ENCODE measurements at places on chromosomes 2 and 18.
A peak's percentile ranks its signal among the peaks of the same experiment; 100 is the strongest.

GRCh38 chr2:24830351-24830750, 37.1 kb downstream of the CENPO start:
- no peak for DNase-seq

DNA sequence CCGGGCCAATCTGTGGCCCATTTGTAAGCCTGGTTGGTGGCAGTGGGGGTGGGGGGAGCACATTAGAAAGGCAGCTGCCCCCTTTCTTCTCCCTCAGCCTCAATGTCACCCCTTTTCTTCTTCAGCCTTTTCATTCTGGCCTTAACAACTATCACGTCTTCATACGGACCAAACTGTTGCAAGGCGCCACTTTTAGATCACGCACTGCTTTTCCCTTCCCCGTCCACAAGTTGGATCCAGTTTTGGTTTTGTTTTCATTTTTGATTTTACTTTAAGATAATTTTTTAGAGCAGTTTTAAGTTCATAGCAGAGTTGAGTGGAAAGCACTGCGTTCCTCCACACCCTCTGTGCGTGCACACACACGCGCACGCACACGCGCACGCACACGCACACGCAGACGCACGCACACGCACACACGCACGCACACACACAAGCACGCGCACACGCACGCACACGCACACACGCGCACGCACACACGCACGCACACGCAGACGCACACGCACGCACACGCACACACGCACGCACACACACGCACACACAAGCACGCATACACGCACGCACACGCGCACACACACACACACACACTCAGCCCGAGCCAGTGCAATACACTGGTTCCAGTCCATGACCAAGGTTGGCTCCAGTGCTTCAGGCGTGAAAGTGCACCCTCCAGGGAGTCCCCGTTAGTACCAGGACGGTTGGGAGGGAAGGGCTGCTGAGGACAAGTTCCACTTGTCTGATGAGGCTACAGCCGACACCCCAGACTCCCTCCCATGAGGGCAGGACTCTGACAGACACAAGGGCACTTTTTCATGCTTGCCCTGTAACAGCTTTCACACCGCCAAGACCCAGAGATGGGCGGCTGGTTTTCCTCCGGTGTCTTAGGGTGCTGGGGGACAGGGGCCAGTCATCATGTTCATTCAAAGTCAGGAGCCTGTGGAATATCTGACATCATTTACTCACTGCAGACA, 22.4 kb downstream of the FBLN7 start:
- DNase-seq: no peak

GRCh38 chr2:64454386-64455332, 697 bp downstream of the LGALSL start:
- DNase-seq: peak; percentile 4

DNA sequence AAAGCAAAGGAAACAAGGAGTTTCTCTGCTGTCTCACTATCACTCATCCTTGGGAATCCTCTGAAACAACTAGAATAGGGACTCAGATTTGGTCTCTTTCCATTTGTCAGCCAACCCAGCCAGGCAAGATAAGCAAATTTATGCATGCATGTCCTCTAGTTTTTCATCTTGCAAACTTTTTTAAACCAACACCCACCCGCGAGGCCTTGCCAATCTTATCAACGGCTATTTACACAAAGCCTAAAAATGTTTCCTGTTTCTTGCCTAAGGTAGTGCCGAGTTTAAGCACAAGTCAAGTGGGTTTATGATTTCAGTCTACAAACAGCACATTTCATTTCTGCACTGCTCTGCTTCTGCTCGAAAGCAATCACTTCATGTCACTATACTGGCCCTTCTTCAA, 240.9 kb downstream of the STK39 start:
- no peak for DNase-seq

GRCh38 chr2:45008296-45009129, 739 bp downstream of the SIX2 start:
- no peak for DNase-seq

DNA sequence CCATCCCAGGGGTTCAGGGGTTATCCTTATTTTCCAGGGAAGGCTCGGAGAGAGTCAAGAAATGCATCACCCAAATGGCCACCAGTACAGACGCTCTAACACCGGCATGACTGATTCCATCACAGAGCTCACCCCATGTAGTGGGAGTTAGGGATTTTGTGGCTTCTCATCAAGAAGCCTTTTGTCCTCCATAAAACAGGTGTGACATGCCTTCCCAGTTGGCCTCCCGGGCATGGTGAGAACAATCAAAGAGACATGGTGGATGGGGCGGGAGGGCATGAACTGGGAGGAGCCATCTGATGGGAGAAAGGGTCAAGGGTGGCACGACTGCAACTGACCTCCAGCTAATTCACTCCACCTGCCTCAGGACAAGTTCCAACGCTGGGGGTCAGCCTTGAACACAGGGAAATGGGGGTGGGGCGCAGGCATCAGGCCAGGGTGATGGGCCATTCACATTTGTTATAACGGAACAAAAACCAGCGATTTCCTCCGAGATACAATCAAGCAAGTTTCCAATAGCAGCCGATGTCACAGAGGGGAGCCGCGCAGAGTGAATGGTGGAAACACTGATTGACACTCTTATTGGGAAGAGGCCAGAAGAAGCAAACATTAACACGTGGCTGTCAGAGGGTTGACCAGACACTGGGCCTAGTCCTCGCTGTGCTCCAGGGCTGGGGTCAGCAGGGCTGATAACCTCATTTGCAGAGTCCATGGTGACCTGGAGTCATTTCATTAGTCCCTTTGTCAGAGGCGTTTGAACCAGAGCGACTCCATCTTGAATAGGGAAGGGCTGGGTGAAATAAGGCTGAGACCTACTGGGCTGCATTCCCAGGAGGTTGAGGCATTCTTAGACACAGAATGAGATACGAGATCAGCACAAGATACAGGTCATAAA, 80.5 kb upstream of the HPCAL1 start:
- DNase-seq: no peak

- no peak for DNase-seq
These were observed 330.4 kb upstream of the SMIM21 start for GRCh38 chr18:75757951-75758350.

DNA sequence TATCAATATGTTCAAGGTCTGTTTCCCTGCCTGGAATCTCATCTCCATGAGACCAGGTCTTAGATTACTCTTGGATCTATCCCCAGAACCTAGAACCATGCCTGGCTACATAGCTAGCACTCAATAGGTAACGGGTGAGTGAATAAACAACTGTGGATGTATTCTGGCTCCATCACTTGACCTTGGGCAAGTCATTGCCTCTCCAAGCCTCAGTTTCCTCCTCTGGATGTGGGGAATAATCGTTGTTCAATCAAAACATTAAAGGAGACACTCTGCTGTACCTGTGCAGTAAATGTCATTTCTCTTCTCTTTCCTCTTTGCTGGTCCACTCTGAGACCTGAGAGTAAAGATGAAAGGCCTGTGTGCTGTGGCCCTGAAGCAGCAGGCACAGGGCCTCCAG, 121.5 kb upstream of the MYCN start:
- no peak for DNase-seq

- no peak for DNase-seq
These were observed 18.8 kb downstream of the ANKRD29 start for GRCh38 chr18:23643815-23644490.

DNA sequence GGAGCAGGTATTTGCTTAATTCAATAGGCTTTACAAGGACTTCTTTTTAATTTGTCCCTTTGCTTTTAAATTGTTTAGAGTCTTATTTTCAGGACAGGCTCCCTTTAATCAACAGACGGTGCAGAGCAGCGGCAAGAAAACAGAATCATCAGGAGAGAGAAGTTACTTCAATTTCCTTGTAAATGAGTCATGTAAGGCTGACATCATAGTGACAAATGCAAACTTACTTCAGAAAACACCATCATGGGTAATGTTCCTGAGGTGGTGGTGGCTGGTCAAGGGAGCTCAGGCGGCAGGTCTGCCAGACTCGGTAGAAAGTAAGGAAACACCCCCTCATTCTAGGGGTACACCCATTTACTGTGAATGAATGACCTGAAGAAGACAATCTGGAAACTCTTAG, 395.1 kb downstream of the FBXO15 start:
- DNase-seq: no peak

DNA sequence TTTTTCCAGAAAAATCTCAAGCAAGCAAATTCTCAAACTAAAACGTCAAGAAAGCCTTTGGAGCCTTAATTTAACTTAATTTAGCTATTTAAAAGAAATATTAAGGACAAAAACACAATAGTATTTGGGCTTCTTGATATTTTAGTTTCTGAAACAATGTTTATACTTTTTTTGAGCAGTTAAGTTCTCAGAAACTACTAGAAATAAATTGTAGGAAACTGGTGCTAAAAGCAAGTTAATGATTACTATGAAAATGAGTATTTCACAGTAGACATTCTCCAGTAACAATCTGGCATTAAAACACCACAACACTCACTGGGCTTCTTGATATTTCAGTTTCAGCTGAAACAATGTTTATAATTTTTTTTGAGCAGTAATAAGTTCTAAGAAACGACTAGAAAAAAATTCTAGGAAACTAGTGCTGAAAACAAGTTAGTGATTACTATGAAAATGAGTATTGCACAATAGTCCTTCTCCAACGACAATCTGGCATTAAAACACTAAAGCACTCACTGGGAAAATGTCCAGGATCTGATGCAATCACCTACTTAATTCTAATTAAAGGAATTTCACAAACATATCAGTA, 45.1 kb downstream of the TRAK2 start:
- no peak for DNase-seq

DNA sequence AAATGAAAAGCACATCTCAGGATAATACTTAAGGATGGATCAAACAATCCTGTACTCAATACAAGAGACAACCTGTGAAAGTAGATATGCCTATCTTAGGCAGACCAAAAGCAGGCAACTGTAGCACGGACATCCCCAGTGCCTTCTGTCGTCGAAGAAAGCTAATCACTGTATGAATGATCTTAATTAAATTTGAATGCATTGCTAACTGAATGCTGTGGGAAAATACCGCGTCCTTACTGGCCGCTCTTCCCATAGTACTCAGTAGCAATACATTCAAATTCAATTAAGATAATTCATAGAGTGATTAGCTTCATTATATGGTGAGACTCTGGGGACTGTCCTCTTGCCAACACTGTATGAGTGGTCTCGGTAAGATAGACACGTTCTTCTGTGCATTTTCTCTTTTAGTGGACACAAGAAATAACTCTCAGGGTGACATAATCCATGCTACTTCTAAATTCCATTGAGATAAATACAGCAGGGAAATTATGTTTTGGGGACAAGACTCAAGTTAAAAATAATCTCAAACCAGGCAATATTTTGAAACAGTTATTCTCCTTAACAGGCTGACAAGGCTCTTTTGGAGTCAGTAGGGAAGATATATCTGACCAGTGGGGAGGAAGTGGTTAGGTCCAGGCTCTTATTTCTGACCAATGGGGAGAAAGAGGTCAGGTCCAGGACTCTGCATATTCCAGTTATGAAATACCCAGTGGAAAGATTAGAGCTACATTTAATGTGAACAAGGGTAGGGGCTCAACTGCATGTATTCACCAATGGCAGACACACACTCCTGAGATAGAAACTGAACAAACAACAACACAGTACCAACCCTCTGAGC, 97.3 kb downstream of the DOCK10 start:
- no peak for DNase-seq

DNA sequence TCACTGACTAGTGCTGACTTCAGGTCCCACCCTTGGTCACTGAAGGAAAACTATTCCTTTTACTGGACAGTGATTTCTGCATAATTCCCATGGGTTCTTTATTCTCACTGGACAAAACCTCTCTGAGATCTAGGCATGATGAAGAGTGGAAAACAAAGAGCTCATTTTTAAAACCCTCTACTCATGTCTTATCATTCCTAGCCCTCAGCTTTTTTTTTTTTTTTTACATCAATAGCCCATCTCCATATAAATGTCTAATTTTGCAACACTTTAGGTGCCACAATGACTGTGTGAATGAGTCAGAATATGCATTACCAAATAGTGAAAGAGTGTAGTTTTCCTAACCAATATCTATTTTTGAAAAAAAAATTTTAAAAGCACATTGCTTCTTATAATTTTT, 74.8 kb downstream of the TCF4 start:
- DNase-seq: no peak

GRCh38 chr2:31428001-31428418, 13.5 kb upstream of the XDH start:
- no peak for DNase-seq

- no peak for DNase-seq
These were observed 6.7 kb upstream of the COMMD1 start for GRCh38 chr2:61898810-61899209.

- DNase-seq: no peak
These were observed 269.4 kb upstream of the TCF4 start for GRCh38 chr18:55857409-55857808.

DNA sequence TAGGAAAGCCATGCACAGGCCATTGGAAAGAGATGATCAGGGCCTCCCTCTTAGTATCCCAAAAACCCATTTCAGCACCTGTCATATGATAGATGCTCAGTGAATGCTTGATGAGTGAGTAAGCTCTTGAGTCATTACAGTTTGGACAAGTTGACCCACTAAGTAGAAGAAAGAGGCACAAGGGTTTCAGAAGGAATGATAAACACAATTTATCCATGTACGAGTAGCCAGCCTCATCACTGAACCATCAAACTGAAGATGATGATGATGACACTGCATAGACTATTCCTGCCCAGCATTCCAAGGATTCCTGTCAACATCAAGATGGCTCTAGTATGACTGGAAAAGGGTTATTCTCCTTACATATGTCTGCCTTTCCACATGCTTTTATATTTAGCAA, 596.0 kb downstream of the BCL11A start:
- DNase-seq: no peak

GRCh38 chr18:74171910-74172606, 23.7 kb downstream of the TIMM21 start:
- DNase-seq: no peak

GRCh38 chr2:197786010-197786877, 1.1 kb upstream of the BOLL start:
- DNase-seq: peak; percentile 45

All from T-helper 9 cell (primary cell).